Neural progenitor cell (in vitro differentiated cells): ENCODE measurements at places on chromosomes 6 and 20. TPM values are rescaled to one million over a fixed set of nuclear protein-coding genes. Genes with fewer than 3 reads are reported as not detected.

- H3K27ac ChIP-seq: no peak overlapping the region
- H3K4me1 ChIP-seq: peaks cover 10% of the 10 kb centered on the region
- DNase-seq: no peak
- no peaks in the 10 kb centered on the region for H3K27me3 ChIP-seq
- H3K4me3 ChIP-seq: no peak overlapping the region
These were observed 19.0 kb downstream of the RREB1 start for GRCh38 chr6:7126754-7127153.

DNA sequence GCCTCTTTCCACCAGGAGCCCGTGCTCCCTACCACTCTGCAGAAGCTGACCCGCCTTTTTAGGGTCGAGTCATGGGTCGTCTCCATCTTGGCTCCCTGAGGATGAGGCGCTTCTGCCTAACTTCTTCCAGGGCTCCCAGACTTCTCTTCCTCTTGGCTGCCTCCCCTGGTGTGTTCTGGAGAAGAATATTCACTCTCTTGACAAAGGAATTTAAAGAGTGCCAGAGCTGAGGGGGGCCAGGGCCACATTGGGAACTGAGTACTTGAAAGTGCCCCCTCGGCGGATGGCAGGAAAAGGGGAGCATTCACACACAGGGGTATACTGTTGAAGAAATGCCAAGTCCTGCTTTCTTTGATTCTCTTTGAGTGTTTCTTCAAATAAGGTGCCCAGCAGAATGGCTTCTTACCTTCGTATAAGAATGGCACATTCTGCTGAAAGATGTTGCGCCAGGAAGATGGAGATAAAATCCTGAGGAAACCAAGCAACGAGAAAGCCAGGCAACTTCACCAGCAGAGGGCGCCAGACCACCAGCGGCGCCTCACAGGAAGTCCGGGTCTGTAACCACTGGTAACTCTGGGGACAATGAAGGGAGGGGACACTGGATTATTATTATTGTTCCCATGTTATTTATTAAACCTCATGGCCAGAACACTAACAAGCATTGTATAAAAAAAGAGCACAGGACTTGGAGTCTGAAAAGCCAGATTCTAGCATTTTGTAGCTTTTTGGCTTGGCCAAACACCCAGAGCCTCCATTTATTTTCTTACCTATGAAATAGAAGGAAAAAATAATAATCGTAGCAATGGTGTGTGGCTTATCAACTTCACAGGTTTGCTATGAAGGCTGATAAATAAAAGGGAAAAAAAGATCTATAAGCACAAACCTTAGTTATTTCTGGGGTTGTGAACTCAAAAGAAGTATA lies 176.7 kb downstream of the HACE1 start:
- no peaks in the 10 kb centered on the region for H3K27me3 ChIP-seq
- no peak overlapping the region for H3K27ac ChIP-seq
- H3K4me3 ChIP-seq: no peak overlapping the region
- no peaks in the 10 kb centered on the region for H3K4me1 ChIP-seq
- no peaks in the 10 kb centered on the region for H3K36me3 ChIP-seq

GRCh38 chr20:33291830-33292355 lies 8.9 kb downstream of the BPIFB1 start:
- no peak overlapping the region for H3K27ac ChIP-seq
- H3K4me1 ChIP-seq: no peaks in the 10 kb centered on the region
- H3K4me3 ChIP-seq: no peak overlapping the region
- no peaks in the 10 kb centered on the region for H3K36me3 ChIP-seq
- peak; percentile 78 for DNase-seq

ISM1 gene
- 0.06 TPM in 1 of 2 replicates, not detected in the other for total RNA-seq

GRCh38 chr20:39716796-39717341 lies 754.7 kb downstream of the DHX35 start:
- H3K4me1 ChIP-seq: no peaks in the 10 kb centered on the region
- DNase-seq: no peak
- no peaks in the 10 kb centered on the region for H3K36me3 ChIP-seq

GRCh38 chr6:128882991-128883611 lies at the start of gene LAMA2:
Gene LAMA2 (plus strand): TSS chr6:128883138. CDS start chr6:128883246, 108 bp downstream.
- H3K4me1 ChIP-seq: peaks cover 4% of the 10 kb centered on the region
- DNase-seq: peak; percentile 84
- H3K36me3 ChIP-seq: no peaks in the 10 kb centered on the region
- peaks cover 26% of the 10 kb centered on the region for H3K27me3 ChIP-seq

- no peak overlapping the region for H3K27ac ChIP-seq
- no peaks in the 10 kb centered on the region for H3K36me3 ChIP-seq
- no peaks in the 10 kb centered on the region for H3K4me1 ChIP-seq
- no peaks in the 10 kb centered on the region for H3K27me3 ChIP-seq
- no peak for DNase-seq
These were observed 42.4 kb upstream of the EYA4 start for GRCh38 chr6:133198725-133199124.

GRCh38 chr6:11317885-11318771 lies 85.7 kb upstream of the NEDD9 start:
- no peaks in the 10 kb centered on the region for H3K36me3 ChIP-seq
- no peaks in the 10 kb centered on the region for H3K4me1 ChIP-seq
- H3K4me3 ChIP-seq: no peak overlapping the region
- H3K27me3 ChIP-seq: no peaks in the 10 kb centered on the region
- no peak for DNase-seq

- H3K36me3 ChIP-seq: no peaks in the 10 kb centered on the region
- H3K4me1 ChIP-seq: peaks cover 8% of the 10 kb centered on the region
- DNase-seq: no peak
These were observed 18.4 kb downstream of the EDN3 start for GRCh38 chr20:59318803-59319202.

DNA sequence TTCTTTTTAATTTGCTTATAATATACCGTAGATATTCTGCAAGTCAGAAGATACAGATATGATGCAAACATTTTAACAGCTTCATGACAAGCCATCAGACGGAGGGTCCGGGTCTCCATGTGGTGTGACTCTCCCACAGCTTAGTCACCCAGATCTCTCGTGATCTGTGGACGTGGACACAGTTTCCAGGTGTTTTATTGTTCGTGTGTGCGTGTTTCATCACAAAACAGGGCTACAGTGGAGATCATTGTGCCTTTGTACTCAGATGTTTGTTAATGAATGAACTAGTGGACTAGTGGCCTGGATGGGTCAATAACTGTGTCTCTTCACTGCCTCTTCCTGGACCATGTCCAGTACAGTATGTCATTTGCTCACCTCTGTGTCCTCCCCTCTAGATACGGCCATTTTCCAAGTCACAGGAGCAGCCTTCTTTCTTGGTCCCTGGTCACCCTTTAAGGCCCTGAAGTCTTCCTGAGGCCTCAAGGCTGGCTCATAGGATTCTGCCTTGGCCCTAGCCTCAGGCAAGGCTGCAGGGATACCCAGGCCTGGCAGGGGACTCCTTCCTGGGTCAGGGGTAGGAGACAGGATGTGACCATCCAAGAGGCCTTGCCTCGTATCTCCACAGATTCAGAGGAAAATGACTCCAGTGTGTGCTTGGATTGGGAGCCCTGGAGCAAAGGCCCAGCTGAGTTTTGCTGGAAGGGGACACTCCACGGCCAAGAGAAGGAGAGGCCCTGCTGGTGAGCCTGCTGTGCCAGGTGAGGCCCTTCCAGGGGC lies 4.6 kb downstream of the ADIG start:
- no peaks in the 10 kb centered on the region for H3K36me3 ChIP-seq
- H3K4me1 ChIP-seq: peaks cover 9% of the 10 kb centered on the region
- H3K4me3 ChIP-seq: no peak overlapping the region
- no peaks in the 10 kb centered on the region for H3K27me3 ChIP-seq
- no peak for DNase-seq

GRCh38 chr20:35006531-35006971 lies 50.9 kb downstream of the MYH7B start:
- H3K4me3 ChIP-seq: no peak overlapping the region
- H3K36me3 ChIP-seq: no peaks in the 10 kb centered on the region

DNA sequence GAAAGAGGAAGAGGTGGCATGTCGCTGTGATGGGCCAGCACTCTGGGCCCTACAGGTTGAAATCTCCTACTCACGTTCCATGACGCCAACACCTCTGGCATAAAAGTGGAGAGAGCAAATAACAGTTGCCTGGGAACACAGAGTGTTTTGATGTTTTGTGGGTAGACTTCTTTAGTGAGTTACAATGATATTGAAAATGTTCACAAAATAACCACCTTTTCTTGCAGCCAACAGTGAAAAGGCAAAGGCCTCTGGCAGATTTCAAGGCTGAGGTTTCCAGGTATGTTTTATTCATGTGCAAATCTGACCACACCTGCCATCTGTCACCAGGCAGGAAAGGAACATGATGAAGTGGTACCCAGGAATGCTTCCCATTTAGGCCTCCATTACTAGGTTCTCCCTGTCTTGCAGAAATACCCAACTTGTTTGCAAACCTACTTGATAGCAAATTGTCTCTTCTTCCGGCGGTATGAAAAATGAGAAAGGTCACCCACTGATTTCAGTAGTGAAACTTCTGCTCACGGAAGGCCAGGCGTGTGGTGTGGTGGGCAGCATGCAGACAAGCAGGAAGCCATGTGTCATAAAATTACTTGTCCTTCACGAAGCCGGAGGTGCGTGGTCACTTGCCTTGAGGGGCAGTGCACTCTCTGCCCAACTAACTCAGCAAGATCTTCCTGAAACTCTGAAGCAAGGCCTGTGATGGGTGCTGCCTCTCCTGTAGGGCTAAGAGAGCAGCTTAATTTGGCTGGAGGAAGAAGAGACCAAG lies 299.1 kb upstream of the PRDM1 start:
- no peaks in the 10 kb centered on the region for H3K36me3 ChIP-seq
- no peak for DNase-seq
- H3K27me3 ChIP-seq: no peaks in the 10 kb centered on the region
- no peak overlapping the region for H3K4me3 ChIP-seq
- no peaks in the 10 kb centered on the region for H3K4me1 ChIP-seq
